Stimulated activated CD4-positive, alpha-beta T cell treated with anti-CD3 and anti-CD28 coated beads, Interleukin-2, amount 100 ng/mL, for 48 hours (primary cell): ENCODE measurements at places on chromosomes 5 and 9.

GRCh38 chr5:146313027-146313426 is 25.6 kb upstream of the POU4F3 start:
- DNase-seq, result no peak

DNA sequence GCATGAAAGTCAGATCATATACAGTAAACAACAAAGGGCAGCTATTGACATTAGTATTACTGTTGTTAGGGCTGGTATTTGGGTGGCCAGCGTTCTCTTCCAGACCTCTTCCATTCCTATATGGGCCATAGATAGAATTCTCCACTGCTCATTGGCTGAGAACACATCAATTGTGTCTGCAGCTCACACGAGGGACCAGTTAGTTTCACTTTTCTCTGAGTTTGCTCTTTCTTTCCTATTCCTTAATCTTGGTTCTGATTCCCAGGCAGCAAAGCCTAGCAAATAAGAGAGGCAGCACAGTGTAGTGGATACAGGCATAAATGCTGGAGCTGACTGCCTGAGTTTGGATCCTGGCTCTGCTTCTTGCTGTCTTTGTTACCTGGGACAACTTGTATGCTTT is 476.4 kb downstream of the SPOCK1 start:
- DNase-seq, result no peak

GRCh38 chr5:122999947-123000563 is 36.5 kb downstream of the PPIC start:
- peak; percentile 12 for DNase-seq

DNA sequence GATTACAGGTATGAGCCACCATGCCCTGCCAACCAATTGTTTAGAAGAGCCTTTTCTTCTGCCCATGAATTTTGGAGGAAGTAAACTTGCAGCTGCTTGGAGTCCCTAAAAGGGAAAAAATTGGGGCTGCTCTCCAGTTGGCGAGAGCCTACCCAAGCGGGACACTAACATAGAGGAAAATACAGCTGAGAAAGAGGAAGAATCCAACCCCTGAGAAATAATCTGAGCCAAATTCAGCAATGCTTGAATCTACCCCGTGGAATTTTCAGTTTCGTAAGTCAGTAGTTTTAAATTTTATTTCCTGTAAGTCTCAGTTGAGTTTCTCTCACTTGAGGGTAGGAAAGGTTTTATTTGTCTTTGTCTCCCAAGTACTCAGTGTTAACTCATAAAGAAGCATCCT is 30.4 kb upstream of the UBTD2 start:
- no peak for DNase-seq

DNA sequence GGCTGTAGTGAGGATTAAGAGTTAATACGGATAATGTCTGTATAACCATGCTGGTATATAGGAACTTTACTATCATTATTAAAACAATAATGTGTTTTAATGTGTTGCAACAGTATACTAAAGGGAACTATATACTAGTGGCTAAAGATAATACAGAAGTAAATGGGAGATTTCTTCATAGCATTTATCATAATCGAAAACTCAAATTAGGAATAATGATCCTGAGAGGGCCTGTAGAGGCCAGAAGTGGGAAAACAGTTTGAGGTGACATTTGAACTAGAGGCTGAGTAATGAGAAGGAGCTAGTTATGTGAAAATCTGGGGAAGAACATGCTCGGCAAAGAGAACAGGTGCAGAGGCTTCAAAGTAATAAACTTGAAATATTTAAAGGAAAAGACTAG is 2.9 kb downstream of the TCERG1 start:
- no peak for DNase-seq

GRCh38 chr9:23941051-23941450 is 115.0 kb upstream of the ELAVL2 start:
- no peak for DNase-seq

DNA sequence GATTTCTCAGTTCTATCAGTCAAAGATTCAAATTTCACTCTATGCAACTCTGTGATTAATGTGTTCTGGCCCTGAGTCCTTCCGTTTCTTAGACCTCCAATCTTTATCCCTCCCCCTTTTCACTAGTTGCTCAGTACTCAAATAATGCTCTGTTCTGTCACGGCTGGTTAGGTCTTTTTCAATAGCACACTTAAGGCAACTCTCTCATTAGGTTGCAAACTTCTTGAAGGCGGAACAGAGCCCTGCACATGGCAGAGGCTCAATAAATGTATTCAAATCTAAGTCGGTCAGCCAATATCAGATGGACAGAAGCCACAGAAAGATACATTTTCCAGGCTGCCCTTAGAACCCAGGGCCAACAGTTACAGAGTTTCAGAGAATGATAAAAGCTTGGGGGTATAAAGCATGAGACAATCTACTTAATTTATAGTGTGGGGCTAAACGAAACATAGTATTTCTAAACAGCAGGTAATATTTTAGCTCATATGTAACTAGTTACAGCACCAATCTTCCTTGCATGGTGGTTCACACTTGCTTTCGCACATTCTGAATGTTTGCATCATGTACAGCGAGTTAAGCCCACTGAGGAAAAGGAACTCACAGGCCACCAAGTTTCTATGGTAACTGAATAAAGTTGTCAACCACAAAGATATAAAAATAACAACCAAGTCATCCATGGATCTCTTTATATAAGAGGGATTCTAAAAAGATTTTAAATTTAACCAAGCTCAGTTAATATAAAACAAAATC is 67.1 kb upstream of the GOLPH3 start:
- DNase-seq, result no peak

- DNase-seq, result no peak
These were observed 141.6 kb downstream of the INSYN2B start for GRCh38 chr5:169838688-169839087.

- no peak for DNase-seq
These were observed 6.3 kb upstream of the IL3 start for GRCh38 chr5:132054031-132054696.

DNA sequence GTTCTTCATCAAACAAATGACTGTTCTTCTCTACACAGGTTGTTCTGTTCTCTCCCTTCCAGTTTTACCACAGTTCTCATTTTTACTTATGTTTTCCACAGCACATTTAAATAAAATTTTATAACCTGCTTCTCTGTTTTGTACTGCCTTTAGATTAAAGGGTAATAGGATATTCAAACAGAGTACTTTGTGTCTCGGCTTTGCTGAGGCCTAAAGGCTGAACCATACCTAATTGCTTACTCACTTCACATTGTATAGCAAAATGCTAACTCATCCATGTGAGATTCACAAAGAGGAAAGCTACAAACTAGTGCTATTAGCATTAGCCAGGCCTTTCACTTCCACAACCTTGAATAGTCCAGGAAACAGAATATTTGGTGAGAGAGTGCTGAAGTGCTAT is 200.3 kb downstream of the TRPM3 start:
- DNase-seq, result no peak

DNA sequence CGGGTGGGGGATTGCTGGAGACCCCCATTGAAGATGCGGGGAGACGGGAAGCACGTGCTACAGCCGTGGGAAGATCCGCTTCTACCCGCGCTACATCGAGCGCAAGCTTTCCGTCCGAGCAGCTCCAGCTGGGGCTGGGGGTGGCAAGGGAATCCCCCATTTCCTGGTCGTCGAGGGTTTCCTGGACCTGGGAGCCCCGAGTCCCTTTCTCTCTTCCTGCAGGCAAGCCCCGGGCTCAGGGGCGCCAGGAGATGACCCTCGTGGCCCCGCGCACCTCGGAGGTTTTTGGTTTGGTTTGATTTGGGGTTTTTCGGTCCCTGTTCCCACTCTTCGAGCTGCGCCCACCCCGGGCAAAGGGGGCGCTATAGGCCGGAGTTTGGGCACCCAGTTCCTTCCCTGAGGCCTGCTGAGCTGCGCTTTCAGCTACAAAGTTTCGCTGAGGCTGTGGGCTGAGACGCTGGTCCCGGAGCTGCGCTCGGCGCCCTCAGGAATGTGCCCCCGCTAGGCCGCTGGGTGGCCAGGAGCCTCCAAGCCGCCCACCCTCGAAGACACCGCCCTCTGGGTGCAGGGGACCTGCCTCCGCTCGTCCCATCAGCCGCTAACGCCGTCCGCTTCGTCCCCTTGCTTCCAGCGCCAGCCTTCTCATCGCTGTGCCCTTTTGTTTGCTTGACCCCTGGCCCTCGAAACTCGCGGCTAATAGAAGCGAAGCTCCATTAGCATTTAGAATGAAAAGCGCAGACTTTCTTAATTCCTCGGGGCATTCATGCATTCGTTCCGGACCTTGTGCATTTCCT is 2.9 kb downstream of the NR4A3 start:
- peak; percentile 61 for DNase-seq

- no peak for DNase-seq
These were observed 162.2 kb downstream of the HSD17B3 start for GRCh38 chr9:96139592-96140295.

DNA sequence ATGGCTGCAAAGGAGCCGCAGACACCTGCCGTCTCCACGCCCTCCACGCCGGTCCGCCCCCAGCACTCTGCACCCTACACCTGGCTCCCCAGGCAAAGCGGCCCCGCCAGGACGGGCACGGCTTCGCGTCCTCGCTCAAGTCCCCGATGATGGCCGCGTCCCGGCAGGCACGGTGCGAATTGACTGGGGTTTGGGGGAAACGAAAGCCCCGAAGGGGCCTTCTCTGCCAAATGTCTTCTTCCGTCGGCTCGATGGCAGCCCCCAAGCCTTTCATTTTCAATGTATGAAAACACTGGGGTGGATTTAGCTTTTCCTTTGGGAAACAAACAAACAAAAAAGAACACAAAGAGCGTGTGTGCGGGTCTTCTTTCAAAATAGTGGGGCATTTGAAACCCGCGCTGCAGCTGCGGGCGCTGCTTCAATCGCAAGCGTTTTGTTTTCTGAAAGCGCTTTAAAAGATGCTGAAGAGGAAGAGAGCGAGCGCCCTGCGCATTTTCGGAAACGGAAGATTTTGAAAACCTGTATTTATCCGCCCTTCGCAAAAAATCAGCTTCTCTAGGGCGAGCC is 160.0 kb downstream of the RMI1 start:
- DNase-seq, result no peak

DNA sequence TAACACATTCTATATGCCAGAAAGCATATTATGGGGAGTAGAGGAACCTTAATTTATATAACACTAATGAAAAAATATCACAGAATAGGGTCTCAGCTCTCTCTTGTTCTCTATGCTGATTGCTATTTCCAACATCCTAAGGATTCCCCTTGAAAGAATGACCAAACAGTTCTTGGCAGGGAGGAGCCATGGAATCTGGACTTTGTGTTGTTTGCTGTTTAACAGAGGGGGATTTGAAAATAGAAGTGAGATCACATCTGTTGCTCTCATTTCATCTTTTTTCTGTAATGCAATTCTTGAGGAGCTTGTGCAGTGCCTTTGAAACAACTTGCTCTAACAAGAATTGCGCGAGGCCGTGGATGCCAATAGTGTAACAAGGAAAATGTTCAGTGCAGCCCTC is 755.3 kb downstream of the TLE1 start:
- DNase-seq, result no peak

- DNase-seq, result no peak
These were observed 60.4 kb downstream of the FOXI1 start for GRCh38 chr5:170166101-170166500.

DNA sequence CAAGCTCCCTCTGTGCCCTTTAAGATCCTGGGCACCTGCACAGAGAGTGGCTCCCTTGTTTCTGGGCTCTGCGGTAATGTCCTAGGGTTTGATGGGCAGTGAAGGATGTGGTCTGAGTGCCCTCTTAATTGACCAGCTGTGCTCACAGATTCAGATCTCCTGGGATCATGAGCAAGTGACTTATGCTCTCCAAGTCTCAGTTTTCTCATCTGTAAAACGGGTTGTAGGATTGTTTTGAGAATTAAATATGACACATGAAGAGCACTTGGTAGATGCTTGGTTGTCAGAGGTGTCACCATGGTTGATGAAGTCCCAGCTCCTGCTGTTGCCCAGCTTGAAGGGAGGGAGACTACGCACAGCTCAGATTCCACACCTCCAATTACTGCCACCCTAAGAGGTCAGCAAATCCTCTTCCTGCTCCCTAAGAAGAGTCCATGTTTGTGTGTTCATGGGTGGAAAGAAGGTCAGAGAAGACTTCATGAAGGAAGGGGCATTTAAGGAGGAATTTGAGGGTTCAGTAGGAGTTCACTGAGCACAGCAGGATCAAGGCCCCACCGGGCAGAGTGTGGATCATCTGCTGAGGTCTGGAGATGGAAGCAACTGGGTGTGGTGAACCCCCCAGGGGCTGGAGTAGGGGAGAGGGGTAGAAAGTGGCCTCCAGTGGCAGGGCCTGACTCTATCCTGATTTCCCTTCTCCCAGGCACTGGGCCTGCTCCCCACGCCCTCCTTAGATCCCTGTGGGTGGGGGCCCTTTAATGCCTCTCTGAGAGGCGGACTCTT is 1.4 kb upstream of the PSD2 start:
- DNase-seq, result no peak

- no peak for DNase-seq
These were observed 155.5 kb upstream of the PPP1R2B start for GRCh38 chr5:156694598-156694997.

- no peak for DNase-seq
These were observed 2.9 kb downstream of the SEMA6A start for GRCh38 chr5:116571568-116572349.

GRCh38 chr5:9398227-9398626 is 147.6 kb downstream of the SEMA5A start:
- no peak for DNase-seq

DNA sequence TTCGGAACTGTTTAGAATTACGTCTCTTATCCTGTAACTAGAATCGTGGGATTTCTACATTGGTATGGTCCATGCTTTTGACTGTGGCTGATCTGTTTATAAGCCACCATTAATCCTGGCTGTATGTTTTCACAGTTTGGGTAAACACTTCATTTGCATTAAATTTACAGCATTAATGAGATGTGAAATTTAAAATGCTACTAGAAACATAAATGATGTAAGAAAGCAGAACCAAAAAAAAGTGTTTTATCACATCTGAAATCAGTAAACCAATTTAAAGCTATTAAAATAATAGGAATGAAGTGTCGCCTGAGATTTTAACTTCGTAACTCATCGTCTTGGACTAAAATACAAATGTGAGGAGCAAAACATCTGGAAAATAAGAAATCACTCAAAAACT is 201.7 kb downstream of the NFIB start:
- no peak for DNase-seq

- DNase-seq, result no peak
These were observed 29.0 kb downstream of the HK3 start for GRCh38 chr5:176870110-176870591.

- DNase-seq, result no peak
These were observed 10.3 kb upstream of the FBXL7 start for GRCh38 chr5:15489571-15490235.

DNA sequence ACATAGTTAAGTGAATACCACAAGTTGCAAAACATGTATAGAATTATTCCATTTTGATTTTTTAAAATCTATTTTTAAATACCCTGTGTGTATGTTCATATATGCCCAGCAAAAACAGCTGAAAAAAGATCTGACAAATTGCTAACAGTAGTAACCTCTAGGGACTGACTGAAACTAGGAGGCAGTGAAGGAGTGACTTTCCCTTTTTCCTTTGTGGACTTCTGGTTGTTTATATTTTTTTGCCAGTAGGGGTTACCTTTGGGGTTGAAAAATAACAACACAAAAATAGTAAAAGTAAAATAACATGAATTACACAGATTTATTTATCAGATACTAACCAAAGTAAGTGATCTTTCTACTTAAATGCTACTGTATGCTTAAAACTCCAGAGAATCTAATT is 2.9 kb downstream of the MEGF9 start:
- DNase-seq, result no peak
